ENCODE measurements at places on chromosomes 11 and 22.

- no peak for DNase-seq
Observed at GRCh38 chr22:49162841-49163240, 664.8 kb downstream of the BRD1 start.

- DNase-seq: no peak
Observed at GRCh38 chr11:19366992-19367709, 126.4 kb upstream of the E2F8 start.

- DNase-seq: peak; percentile 98
Observed at GRCh38 chr11:128039140-128040021, 548.0 kb downstream of the ETS1 start.

DNA sequence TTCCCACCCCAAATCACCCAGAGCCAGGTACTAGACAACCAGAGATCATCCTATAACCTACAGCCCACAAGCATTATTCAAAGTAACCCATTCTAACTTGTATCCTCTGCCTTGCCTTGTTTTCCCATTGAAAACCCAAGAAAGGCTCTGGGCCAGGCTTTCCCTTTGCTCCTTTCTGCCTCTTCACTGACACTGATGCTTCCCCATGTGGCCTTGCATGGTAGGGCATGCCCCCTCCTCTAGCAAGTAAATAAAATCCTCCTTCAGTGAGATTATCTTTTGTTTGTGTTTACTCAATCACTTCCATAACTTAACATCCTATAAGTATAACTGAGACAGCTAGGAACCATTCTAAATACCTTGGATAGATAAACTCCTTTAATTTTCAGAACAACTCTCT is 65.6 kb upstream of the FAR1 start:
- DNase-seq: no peak

GRCh38 chr11:1390569-1391164 is 933 bp downstream of the BRSK2 start:
- DNase-seq: no peak

DNA sequence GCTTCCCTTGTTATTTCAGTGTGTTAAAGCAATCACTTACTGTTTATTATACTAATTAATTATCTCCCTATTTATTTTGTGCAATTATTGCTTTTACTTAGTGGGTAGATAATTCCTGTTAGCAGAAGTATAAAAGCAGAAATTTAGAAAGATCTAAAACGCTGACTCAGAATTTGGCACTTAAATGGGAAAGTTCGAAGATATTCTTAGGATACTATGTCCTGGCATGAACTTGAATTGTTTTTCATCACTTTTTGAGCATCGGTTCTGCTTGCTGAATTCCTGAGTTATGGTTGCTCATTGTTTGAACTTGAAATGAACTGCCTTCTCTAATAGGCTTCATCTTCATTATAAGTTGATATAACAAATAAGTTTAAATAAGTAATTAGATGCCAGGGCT is 325.4 kb downstream of the JRKL start:
- no peak for DNase-seq
